Astrocyte of the hippocampus (primary cell): ENCODE measurements at places on chromosomes 3 and 15.

DNA sequence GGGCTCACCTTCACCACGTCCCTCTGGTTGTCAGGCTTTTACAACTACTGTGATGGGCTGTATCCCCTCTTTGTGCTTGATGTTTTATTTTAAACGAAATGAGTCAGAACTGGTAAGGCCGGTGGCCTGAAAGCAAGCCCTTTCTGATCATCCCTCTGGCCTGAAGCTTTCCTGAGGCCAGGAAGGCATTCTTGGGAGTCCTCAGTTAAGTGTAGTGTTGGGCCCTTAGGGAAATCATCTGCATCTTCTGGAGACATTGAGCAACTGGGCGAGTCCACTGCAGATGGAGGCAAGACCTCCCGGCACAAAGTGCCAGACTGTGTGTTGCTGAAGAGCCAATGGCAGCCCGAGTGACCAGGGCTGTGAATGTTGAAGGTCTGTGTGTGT lies 33.0 kb upstream of the AMOTL2 start:
- DNase-seq, result peak; percentile 41

DNA sequence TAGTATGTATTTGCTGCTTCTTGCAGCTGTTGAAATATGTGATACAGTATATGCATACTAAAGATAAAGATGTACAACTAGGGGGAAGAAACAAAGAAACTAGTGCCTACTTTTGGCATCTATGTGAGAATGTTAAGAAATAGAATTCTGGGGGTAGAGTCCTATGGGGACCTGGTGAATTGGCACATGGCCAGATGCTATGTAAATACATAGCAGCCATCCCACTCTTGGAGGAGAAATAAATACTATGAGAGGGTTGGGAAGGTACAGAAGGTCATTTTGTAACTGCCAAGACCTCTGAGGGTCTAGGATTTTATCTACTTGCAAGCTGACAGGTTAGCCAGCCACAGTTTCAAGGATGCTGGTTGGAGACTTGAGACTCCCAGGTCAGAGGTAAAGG lies 298.3 kb upstream of the TBL1XR1 start:
- no peak for DNase-seq

DNA sequence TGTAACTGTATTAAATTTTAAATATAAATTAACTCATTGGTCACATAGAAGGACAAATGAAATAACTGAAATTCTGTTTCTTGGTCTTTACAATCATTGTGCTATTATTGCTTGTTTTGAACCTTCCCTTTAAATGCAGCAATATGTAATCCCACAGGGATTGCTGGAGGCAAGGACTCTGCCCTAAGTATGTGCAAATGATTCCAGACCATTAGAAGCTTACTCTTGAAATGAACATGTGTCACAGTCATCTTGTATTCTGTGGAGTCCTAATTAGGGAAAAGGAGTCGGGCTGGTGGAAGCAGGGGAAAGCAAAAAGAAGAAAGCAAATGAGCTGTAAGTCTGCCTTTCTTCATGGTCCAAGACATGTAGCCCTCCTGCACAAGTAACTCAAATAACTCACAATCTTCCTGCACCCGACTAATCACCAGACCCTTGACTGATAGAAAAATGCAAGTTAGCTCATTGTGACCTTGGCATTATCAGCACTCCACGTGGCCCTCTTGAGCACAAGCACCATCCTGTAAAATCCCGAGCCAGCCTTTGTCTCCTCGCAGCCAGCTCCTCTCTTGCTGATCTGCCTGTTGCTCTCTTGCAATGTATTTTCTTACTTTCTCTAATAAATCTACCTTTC lies 2.3 kb upstream of the TMPRSS7 start:
- no peak for DNase-seq

DNA sequence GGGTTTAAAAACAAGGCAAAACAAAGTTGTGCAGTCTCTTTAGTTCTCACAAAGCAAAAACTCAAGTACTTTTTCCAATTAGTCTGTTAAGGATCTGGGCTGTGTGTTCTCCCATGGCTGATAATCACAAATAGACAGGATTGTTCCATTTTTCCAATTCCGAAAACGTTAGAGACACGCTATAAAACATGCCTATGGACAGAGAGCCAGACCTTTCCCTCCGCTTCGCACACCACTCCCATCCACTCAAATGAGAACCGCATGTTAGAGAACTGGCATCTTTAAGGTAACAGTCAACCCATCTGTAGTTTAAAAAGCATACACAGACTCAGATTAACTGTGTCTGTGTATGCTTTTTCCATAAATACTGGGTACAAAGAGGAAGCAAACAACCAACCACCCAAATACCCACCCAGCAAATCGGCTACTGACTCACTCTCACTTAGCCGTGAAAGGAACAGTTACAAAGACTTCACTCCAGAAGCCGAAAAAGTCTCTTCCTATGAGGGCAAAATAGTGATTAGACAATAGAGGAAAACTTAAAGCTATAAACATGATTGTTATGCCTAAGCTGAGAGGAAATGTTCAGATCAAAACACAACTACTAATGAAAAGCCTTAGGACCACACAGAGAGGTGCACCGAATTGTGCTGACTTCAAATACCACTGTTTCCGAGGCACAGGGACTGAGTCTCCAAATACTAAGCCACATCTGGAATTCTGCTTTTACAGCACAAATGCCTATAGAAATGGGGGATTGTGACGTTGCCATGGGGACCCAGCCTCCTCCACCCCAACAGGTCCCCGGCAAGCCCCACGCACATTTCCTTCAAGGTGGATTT lies 36.1 kb downstream of the IL17RD start:
- DNase-seq, result peak; percentile 51

DNA sequence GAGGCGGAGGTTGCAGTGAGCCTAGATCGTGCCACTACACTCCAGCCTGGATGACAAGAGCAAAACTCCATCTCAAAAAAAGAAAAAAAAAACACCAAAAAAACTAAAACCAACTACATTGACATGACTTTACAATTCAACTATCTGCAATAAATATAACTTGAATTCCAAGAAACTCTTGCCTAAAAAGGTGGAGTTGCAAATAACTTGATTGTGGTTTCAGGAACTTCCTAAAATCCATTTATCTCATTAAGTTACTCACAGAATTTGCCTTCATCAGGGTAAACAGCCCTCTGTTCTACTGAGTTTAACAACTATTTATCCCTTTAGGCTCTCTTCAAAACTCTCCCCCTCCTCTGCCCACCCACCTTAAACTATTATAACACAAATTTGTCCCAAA lies 2.7 kb upstream of the MAPK6 start:
- no peak for DNase-seq

GRCh38 chr15:67678993-67679392 lies 136.5 kb downstream of the MAP2K5 start:
- no peak for DNase-seq

GRCh38 chr3:122030381-122031122 lies 8.5 kb upstream of the ILDR1 start:
- peak; percentile 71 for DNase-seq

GRCh38 chr3:55455915-55456314 lies 31.2 kb downstream of the WNT5A start:
- DNase-seq, result no peak

DNA sequence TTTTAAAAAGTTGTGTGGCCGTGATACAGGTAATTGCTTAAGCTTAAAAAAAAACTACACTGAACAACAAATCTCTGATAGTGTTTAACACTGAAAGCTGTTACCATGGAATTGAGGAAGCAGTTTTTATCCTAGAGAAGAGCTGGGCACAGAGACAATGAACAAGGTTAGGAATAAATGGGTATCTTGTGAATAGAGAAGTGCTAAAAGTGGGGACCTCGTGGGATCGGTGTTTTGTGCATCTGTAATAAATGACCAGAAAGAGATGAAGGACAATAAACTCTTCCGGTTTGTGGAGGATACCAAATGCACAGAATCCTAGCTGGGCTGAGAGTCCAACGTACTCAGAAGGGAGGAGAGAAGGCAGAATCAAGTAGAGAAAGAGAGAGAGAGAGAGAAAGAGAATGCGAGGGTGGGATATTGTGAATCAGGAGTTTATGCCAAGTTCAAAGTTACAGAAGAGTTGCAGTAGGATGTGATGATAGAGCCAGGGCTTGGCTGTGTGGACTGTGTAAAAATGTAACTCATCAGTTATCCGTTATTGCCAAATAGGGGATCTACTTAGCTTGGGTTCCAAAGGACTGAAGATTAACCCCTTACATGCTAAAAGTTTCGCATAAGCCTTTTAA lies 148.9 kb downstream of the IL20RB start:
- DNase-seq, result no peak

GRCh38 chr3:148218222-148218621 lies 479.5 kb upstream of the AGTR1 start:
- DNase-seq, result no peak

- DNase-seq, result no peak
Observed at GRCh38 chr3:127071597-127072001, 88.7 kb downstream of the PLXNA1 start.

DNA sequence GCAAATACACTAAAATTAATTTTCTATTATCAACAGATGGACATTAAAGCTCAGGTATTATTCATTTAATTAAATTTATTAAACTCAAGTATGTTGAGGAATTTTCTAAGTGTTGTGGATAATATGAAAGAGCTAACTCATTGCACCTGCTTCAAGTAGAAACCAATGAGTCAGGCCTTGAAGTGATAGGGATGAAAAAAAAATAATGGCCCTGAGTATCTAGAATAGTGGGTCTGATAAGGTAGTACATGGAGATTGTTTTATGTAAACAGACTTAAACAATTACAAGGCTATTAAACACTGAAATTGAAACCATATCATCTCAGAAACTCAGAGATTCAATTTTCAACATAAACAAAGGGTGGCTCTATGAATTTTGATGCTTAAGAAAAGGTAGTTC lies 857.1 kb upstream of the GBE1 start:
- DNase-seq, result no peak

DNA sequence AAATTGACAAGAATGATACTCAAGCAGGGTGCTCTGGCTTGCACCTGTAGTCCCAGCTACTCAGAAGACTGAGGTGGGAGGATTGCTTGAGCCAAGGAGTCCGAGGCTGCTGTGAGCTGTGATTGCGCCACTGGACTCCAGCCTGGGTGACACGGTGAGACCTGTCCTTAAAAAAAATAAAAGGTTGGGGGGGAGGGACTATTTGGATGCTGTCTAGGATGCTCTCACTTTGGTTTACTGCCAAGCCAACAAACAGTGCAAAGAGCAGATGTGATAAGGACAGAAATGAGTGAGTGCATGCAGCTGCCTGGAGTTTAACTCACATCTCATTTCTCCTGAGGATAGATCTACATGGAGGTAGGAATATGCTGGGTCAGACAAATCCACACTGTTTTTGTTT lies 130.0 kb downstream of the FRMD4B start:
- no peak for DNase-seq

DNA sequence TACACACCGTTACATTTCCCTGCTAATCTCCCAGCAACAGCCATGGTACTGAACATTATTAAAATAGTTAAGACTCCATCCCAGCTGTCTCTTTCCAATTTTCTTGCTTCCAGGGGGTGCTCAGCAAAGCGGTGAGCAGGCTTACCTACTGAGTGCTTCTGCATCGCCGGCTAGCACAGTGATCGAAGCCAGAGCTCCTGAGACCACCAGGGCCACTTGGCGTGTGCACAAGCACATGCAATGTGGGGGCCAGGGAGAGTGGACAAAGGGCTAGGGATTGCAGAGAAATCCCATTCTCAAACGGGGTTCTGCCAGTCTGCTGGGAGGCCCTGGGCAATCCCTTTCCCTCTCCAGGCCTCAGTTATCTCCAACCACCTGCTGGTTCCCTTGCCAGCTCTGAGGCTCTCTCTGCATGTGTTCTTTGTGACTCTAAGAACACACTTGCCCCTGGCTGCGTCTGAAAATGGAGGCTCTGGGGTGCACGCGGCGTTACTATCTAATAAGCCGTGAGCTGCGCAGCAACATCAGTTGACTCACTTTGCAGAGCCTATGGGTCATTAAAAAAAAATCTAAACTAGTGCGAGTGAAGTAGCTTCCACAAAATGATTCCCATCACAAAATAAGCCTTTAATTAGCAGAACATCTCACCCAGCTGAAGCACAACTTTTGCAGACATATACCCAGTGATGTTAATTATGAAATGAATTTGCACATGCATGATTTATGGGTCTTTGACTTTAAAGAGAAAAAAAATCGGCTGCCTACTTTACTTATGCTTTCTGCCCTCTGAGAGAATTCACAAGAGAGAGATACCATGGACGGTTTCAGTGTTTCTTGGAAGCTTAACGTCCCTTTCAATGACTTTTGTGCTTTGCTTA lies 271.5 kb downstream of the TLE3 start:
- no peak for DNase-seq

DNA sequence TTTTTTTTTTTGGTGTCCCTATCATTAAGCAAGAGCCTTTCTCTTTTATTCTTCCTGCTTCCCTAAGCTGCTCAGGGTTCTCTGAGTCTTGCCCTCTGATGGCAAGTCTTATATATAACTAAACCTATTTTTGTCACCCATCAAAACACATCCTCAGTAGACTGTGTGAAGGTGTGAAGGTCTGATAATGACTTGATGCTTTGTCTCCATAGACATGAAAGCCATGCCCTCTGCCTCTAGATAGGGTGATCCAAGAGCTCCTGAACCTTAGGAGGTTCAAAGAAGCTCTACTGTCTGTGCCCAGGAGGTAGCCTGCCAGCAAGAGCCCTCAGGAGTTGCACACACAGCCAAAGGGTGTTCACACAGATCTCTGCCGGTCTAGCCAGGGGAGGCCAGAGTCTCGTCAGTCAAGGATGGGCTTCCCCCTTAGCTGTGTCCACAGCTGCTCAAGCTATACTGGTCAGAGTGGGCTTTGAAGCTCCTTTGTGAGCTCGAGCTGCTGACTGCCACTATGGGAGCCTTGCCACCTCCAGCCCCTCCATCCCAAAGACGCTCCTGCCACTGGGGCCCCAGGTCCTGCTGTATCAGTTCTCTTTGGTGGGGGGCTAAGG lies 13.1 kb upstream of the SNX22 start:
- DNase-seq, result no peak

DNA sequence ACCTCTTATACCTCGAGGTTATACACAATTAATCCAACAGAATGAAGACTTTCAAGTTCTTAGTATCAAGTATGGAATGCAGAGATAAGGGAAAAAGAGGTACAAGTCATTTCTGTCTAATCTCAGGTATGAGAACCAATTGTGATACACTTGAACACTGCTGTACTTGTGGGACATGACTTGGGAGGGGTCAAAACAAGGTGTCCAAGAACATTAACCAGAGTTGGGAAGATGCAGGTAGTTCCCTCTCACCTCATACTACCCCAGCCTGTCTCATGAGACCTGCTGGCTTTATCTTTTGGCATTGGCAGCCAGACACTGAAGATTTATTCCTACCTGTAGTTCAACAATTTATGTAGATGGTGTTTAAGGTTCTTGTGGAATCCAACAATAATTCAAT lies 209.7 kb downstream of the NR1D2 start:
- DNase-seq, result no peak

GRCh38 chr3:193842029-193842798 lies 249.2 kb downstream of the OPA1 start:
- no peak for DNase-seq
